ENCODE measurements at places on chromosomes 2 and 18. TPM values are rescaled to one million over a fixed set of nuclear protein-coding genes. Genes with fewer than 3 reads are reported as not detected.
A peak's percentile ranks its signal among the peaks of the same experiment; 100 is the strongest.

Gene MATN3
- not detected for total RNA-seq

Gene ACMSD
- not detected for total RNA-seq

Gene GATA6
- not detected for total RNA-seq

DNA sequence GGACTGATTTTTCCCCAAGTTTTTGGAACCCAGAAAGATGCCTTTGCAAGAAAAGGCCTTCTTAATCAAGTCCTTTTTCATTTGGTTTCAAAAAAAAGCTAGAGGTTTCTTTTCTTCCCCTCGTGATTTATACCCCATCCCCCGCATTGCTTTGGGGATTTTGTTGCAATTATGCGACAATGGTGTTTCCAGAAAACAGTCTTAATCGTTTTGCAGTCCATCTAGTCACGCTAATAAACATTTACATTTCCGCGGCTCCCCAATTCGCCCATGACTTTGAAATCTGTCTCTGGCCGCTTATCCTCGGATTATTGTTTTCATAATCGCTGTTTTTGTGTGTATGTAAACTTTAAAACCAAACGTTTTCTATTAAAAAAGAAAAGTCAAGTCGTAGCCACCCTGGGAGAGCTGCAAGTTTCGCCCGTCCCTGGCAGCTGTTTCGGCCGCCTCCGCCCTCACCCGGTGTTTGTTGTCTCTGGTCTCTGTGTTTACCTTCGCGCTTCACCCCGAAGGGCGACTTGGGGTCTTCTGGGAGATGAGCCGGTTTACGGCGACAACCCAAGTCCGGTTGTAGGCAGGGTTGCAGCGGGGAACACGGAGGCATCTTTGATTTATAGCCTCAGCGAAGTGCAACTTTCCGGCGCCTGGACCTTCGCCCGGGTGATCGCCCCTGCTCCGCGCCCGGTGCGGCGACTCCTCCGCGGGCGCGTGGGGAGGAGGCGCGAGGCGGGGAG is 667 bp downstream of the SP9 start:
- DNase-seq = no peak

GRCh38 chr18:6220129-6220528 is 194.6 kb downstream of the L3MBTL4 start:
- no peak for DNase-seq

Gene GPD2
- total RNA-seq = 23.6 TPM

DNA sequence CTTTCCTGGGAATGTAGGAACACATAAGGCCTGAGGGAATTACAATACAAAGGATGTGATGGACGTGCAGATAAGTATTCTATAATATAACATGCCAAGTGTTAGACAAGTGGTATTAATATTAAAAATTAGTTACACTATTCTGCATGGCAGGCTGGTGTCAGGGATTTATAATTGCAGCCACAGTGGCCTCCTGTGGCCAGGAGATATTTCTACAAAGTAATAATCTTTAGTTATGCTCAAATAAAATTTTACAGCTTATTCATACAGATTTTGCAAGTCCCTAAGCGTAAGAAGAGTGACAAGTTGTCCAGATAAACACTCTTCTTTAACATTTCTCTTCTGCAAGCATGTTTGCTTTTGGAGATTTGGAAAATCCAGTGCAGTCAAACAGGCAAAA is 90.4 kb upstream of the CBLN2 start:
- no peak for DNase-seq

- DNase-seq = no peak
Observed at GRCh38 chr2:149562324-149562723, 25.3 kb downstream of the MMADHC start.

GRCh38 chr18:61710082-61710620 is 182.7 kb downstream of the RNF152 start:
- no peak for DNase-seq

DNA sequence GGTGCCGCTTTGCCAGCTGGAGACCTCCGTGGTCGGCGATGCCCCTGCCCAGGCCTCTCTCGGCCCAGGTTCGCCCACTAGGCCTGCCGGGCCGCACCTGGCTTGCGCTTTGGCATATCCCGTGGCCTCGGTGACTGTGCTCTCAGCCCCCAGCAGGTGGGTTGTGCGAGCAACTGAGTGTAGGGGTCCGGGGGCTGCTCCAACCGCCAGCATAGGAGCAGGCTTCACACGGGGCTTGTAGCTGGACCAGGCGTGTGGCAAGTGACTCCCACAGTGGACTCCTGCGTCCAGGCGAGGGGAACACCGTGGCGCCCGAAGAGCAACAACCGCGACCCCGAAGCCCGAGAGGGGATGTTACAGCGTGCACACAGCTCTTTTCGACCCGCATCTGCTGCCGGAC is 9.7 kb downstream of the TRAPPC12 start:
- DNase-seq = no peak

GRCh38 chr2:24380820-24381219 is 20.5 kb upstream of the ITSN2 start:
- no peak for DNase-seq

Gene HK2
- 102 TPM for total RNA-seq

DNA sequence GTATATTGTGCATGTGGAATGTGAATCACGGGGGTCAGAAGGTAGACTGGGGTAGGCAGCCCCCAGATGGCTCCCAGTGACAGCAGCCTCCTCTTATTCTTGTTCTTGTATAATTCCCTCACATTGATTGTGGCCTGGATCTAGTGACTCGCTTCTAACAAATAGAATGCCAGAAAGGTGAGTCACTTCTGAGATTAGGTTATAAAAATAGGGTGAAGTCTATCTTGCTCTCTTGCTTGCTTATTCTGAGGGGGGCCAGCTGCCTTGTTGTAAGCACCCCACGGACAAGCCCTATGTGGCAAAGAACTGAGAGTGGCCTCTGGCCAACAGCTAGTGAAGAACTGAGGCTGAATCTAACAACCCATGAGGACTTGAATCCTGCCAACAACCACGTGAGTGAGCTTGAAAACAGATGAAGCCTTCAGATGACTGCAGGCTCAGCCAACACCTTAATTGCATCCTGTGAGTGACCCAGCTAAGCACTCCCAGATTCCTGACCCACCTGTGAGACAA is 15.6 kb upstream of the RMND5A start:
- DNase-seq = no peak

Gene AAK1
- total RNA-seq = 108 TPM

GRCh38 chr2:97750017-97750416 is 36.6 kb downstream of the ZAP70 start:
- DNase-seq = no peak

- DNase-seq = no peak
Observed at GRCh38 chr2:72378753-72379348, 231.2 kb upstream of the CYP26B1 start.

Gene CD8B2
- not detected for total RNA-seq

DNA sequence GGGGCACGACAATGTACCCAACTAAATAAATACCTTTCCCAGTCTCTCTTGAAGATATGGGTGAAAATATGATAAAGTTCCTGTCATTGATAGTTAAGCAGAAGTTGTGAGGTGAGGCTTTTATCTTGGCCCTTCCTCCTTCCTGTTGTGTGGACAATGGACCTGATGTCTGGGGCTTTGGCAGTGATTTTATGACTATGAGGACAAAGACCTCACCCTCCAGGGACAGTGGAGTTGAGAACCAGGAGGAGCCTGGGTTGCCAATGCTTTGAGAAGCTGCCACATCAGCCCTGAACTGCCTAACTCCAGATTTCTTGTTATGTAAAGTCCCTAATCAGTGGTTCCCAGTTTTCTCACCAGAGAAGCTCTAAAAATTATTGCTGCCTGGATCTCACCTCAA is 20.8 kb upstream of the MGAT4A start:
- no peak for DNase-seq

- DNase-seq = no peak
Observed at GRCh38 chr2:222050981-222051380, 247.8 kb downstream of the PAX3 start.

DNA sequence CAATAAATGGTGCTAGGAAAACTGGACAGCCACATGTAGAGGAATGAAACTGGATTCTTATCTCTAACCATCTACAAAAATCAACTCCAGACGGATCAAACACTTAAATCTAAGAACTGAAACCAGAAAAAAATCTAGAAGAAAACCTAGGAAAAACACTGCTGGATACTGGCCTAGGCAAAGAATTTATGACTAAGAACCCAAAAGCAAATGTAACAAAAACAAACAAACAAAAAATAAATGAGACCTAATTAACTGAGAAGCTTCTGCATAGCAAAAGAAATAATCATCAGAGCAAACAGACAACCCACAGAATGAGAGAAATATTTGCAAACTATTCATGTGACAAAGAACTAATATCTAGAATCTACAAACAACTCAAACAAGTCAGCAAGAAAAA is 314.0 kb upstream of the REV1 start:
- DNase-seq = no peak

DNA sequence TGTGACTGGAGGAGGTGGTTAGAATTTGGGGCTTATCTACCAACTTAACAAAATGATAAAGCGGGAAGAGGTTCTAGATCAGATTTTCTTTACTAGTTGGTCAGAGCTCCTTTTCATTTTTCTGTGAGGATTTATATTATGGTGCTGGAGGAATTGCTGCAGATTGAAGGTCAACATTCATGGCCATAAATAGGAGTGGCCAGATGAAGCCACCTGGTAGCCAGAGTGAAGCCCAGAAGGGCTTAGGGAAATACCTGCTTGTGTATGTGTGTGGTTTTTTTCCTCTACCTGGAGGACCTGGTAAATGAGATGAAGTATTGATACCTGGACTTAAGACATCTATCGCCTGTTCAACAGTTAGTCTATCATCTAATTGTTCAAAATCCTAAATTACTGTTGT is 122.9 kb upstream of the MSTN start:
- DNase-seq = no peak

Gene ST6GAL2
- total RNA-seq = not detected

Gene ZNF24
- 51.5 TPM for total RNA-seq

Gene RNF144A
- total RNA-seq = 19.9 TPM

DNA sequence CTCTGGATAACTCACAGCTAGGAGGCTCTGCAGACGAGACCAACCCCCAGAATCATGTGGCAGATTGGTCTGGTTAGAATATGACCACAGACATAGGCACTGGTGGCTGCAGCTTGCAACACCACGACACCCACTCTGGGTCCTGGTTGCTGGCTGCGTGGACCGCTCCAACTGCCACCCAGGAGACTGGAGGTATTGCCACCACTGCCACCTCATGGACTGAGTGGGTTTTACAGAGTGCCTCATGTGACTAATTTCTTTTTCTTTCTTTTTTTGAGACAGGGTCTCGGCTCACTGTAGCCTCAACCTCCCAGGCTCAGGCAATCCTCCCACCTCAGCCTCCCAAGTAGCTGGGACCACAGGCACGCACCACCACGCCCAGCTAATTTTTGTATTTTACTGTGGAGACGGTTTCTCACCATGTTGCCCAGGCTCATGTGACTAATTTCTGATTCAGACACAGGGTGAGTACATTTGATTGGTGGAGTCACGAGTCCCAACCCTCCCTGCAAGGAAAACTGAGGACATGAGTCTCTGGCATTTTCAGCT is 29.9 kb upstream of the NT5DC4 start:
- DNase-seq = peak; percentile 44

Gene ELOA2
- total RNA-seq = not detected

DNA sequence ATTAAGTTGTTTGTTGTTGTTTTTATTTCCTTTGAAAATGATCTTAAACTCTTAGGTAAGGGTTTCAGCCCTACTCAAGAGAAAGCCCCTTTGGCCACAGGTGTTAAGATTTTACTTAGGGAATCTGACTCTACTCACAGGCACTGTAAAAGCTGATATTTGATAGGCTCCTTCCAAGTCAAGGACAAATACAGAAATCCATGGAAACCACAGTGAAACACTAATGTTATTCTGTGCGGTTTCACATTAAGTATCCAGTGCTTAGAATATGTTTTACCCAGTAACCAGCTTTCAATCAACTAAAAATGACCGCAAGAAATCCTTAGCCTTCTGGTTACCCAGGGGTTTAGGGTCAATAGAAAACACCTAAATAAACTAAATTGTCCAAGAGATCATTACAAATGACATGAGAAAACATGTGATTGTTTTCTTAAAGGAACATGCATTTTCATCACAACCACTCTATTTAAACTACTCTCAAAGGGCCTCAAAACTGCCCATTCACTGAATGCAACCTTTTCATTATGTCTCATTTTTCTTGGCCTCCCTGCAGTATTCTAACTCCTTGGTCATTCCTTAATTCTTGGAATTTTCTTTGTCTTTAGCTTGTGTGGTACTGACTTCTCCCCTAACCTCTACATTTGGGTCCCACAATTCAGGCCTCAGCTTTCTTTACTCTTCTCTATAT is 56.0 kb downstream of the CDH2 start:
- no peak for DNase-seq

- no peak for DNase-seq
Observed at GRCh38 chr18:36185901-36186460, 1.3 kb upstream of the MOCOS start.

Gene CENPO
- total RNA-seq = 46.4 TPM

Gene FAP
- total RNA-seq = not detected

Gene APCDD1
- not detected for total RNA-seq

DNA sequence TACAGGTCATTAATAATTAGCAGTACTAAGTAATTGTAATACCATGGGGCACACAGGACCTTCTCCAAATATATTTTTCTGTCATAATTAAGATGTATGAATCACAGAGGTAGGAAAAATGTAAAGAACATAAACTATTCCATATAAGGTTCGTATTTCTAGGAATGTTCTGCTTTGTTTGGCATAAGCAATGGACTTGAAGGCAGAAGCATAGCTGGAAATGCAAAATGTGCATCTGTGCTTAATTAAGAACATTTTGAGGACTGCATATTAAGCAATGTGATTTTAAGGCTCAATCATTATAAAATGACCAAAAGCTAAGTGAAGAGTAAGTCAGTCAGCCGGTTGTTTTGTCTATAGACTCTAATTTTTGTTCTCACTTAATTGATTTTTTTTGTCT is 123.2 kb downstream of the RBM43 start:
- DNase-seq = no peak

DNA sequence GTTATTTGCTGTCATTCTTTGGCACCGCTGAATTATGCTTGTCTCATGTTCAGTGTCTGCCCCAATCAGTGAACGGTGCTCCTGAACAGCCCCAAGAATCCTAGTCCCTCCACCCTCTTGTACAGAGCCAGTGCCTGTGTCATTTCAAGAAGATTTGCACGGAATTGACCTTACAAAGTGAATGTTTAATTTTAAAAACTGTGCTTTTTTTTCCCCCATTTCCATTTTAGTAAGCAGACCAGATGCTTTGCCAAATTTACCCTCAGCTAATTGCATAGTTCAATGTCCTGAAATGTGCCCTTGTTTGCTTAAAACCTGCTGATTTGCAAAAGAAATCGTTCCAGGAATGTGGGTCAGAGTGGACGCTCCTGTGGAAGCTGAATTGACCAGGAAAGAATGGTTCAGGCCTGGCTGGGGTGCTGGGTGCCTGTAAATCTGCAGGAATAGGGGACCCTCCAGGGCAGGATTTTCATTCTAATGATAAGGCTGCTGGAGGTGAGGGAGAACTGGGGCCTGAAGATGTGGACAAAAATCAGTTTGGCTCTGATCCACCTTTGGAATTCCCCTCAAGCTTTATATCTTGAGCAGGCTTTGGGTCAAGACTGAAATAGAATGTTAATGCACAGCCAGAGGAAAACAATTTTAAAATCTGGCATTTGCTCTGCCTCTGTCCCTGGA is 20.1 kb downstream of the TMEM17 start:
- DNase-seq = no peak
